ENCODE measurements at places on chromosomes 11 and 22.

- DNase-seq: peak; percentile 74
These were observed 55.3 kb downstream of the TRMU start for GRCh38 chr22:46390652-46391301.

DNA sequence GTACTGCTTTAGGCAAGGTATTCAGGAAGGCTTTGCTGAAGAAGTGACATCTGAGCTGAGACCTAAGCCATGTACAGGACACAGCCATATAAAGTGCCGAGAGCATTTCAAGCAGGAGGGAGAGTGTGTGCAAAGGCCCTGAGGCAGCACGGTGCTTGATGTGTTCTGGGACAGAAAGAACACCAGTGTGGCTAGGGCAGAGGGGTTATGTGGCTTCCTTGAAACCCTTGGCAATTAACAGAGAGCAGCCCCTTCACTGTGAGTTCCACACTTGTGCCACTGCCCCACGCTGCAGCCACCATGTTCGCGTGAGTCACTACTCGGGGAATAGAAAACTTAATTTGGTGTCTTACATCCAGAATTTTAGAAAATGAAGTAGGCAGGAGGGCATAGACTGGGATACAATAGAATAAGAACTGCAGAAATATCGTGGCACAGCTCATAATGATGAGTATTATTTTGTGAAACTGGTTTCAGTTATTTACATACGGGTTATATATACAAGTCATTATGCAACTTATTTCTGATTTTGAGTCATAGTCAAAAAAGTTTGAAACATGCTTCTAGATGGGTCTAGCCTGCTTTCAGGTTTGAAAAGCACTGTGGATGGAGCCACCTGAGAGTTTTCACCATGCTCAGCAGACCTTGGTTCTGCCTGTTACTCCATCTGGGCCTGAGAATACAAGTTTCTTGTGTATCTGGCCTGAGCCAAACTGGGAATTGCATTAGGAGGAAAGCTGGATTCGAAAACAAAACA, 11.8 kb downstream of the IL10RA start:
- DNase-seq: no peak

- no peak for DNase-seq
These were observed 298.0 kb upstream of the PLET1 start for GRCh38 chr11:112558691-112559090.

DNA sequence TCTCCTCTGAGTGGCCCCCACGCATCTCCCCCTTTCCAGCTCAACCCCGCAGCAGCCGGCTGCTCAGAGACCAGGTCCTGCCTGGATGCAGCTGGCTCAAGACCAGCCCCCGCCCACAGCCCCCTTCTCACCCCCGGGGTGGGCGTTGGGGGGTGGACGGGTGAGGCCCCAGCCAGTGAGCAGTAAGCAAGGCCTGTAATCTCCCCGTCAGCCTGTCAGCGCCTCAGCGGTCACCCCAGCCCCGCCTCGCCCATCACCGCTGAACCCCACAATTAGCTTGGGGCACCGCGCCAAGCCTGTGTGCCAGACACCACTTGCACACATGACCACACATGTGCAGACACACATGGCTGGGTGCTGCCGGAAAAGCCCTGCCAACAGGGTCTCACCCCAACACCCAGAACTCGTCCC, 5.9 kb downstream of the PLXNB2 start:
- DNase-seq: no peak

DNA sequence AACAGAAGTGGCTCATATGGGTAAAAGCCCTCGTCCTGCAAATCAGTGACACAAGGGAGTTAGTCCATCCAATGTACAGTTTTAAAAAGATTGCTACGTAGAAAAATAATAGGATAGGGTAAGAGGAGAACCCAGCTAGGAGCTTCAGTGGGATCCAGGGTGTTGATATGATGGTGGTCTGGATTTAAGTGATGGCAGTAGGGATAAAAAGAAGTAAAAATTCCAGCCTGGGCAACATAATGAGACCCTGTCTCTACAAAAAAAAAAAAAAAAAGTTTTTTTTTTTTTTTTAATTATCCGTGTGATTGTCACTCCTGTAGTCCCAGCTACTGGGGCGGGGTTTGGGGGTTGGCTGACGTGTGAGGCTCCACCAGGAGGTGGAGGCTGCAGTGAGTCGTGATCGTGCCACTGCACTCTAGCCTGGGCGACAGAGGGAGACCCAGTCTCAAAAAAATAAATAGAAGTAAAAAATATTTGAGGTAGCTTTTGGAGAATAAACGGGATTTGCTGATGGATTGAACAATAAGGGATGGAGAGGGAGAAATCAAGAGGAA, 7.0 kb upstream of the L3MBTL2 start:
- peak; percentile 47 for DNase-seq

- no peak for DNase-seq
These were observed 746.1 kb downstream of the CNTN5 start for GRCh38 chr11:99766811-99767210.

DNA sequence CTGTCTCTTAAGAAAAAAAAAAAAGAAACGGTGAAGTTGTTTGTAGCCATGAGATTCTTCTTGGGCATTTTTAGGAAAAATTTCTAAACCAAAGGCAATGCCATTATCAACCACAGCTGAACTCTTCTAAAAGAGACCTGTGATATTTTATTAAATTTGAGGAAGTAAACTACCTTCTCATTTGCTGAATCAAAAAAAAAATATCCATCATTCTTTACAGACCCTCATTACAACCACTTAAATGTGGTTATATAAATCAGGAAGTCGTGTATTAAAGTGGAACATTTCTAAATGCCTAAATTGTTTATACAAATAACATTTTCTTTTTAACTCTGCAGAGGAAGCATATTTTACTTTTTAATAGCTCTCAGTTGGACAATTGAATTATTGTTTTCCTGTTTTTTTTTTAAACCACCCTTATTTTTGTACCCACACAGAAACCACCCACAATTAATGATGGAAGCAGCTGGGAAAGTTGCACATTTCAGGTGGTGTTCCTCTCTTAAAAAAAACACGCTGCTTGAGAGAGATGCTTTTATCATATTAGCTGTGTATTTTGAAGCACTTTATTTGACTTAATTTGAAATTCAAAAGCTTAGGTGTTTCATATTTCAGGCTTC, 91.2 kb downstream of the ARHGAP42 start:
- no peak for DNase-seq

DNA sequence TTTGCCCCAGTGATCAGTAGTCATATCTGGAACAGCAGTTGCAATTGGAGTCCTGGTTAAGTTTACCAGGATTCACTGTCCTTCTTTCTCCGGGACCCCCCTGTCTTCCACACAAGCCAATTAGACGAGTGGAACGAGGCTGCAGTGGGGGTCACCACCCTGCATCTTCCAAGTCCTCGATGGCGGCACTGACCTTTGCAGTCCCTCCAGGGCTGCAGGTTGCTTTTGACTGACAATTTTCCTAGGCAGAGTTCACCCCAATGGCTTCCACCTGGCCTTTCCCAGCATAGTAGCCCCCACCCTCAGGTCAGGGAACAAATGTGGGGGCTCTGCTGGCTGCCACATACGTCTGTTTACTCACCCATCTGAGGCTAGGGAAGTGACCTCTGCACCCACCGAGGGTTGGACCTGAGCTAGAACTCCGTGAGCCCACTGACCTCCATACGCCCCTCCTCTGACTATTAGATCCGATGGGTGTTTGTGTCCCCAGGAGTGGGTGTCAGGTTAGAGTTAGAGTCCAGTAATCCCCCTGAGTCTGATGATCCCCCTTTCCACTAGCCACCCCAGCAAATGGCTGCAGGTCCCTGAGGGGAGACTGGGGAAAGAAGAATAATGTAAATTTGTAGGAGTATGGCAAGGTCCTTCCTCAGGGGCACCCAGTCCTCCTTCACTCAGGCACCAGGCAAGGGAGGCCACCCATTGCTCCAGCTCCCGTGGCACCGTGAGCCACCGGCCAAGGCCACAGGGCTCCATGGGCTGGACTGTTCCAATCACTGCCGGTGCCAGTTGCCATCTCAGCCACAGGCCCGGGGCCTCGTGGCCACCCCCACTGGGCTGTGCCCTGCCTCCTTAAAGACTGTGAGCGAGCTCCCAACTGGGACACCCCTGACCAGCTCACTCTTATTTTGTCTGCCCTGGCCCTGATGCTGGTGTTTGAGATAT, 5.5 kb downstream of the C11orf21 start:
- no peak for DNase-seq

GRCh38 chr11:101341578-101341977, 212.0 kb upstream of the PGR start:
- no peak for DNase-seq

DNA sequence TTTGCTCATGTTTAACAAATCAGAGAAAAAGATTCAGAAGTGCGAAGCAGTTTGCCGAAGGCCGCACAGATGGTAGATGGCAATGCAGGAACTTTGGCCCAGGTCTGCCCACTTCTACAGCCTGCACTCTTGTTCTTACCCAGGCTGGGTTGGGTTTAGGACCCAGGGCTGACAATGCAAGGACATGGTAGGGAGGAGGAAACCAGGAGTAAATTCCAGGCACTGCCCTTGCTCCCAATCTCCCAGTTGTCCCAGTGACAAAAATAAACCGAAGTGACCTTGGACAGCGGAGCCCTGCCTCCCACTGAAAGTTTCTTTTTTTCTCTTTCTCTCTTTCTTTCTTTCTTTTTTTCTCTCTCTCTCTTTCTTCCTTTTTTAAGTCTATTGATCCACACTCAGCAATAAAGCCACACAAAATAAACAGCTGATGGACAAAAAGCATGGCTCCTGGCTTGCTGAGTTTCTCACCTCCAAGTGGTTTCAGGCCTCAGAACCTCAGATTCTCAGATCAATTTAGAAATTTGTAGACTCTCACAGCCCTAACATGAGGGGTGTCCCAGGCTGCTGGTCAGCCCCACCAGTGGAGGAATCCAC, 33.5 kb upstream of the FCHSD2 start:
- DNase-seq: no peak

- no peak for DNase-seq
These were observed 11.4 kb downstream of the ACO2 start for GRCh38 chr22:41480397-41480735.

GRCh38 chr22:35896111-35896705, 132.4 kb downstream of the RBFOX2 start:
- no peak for DNase-seq

DNA sequence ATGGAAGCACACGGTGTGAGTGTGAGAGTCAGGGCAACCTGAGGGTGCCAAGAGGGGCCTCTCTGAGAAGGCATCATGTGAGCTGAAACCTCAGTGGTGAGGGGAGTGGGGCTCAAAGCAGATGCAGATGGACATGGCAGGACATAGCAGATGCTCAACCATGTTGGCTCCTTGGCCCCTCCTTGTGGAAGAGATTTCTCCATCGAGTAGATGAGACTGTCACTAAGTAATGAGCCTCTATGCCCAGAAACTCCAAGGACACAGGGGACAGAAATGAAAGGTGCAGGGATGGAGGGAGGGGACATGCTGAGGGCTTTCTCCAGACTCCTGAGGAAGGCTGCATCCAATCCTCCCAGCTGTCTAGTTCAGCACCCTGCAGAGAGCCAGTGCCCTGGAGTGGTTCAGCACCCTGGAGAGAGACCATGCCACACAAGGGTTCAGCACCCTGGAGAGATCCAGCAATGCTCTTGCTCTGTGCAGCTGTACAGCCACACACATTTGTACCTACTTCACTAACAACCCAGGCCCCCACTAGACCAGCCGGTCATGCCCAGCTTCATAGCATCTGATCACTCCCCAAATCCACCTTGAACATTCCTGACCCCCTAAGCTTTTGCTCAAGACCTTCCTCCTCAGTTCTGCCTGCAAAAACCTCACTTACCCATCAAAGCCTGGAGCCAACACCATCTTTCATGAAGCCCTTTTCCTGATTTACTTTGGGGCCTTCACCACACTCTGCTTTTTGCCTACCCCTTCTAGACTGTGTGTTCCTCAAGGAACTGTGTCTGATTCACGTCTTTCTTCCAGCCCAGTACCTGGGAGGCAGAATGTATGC, 252.0 kb downstream of the CTTN start:
- peak; percentile 71 for DNase-seq

GRCh38 chr11:116172156-116172555, 600.6 kb downstream of the BUD13 start:
- no peak for DNase-seq

DNA sequence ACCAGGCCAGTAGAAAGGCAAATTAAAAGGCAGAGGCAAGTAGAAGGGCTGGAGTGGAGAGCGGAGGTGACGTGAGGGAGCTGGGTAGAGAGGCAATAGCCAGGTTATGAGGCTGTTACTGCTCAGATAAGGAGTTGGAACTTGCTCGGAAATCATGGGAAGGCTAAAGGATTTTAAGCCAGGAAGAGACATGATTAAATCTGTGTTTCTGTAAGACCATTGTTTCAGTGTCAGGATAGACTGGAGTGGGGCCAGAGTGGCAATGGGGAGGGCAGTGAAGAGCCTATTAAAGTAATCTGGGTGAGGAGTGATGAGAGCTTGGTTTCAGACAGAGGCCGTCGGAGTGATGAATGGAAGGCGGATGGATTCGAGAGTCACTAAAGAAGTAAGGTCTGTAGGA, 39.0 kb downstream of the GRAMD1B start:
- DNase-seq: peak; percentile 40

DNA sequence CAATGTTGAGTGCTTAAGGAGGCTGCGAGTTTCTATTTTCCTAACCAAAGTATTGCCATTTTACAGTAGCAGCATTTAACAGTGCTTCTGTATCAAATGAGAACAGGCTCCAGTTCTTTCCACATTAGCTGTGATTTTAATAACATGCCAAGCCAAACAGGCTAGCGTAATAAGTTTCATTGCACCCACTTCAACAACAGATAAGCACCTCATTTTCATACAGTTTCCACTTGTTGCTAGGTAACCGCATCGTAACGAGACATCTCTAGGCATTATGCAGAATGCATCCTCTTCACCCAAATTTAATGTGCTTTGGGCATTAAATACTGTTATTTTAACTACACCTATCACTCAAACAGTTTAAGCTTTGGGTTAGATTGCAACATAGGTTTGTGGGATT, 79.0 kb downstream of the CADM1 start:
- no peak for DNase-seq

GRCh38 chr11:27722953-27723344, 22.7 kb upstream of the BDNF start:
- no peak for DNase-seq

DNA sequence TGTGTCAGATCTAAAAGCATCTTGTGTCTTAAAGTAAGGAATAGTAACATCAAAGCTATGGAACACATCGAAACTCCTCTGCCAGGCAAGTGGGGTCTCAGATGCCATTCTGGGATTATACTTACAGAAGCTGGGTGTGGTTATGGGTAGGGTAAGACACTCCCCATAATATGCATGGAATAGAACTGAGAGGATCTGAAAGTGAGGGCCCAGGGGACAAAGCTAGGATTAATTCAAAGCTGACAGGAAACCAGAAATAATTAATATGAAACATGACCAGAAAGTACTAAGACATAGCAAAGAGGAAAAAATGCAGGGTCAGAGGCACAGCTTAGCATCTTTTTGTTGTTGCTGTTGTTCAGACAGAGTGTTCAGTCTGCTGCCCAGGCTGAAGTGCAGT, 40.2 kb upstream of the EED start:
- no peak for DNase-seq

GRCh38 chr11:69667619-69668604, 7.2 kb downstream of the LTO1 start:
- DNase-seq: no peak

GRCh38 chr22:42127606-42128005, 3.0 kb downstream of the CYP2D6 start:
- DNase-seq: no peak
